ENCODE measurements at places on chromosomes 16 and 17. TPM values are rescaled to one million over a fixed set of nuclear protein-coding genes. Genes with fewer than 3 reads are reported as not detected.

The KCNJ12 gene
- total RNA-seq: 1.2 TPM

The VASN gene
- total RNA-seq: 217 TPM

The PPY gene
- not detected for total RNA-seq

The LAT gene
- total RNA-seq: 28.6 TPM

- no peak for DNase-seq
These were observed 31.7 kb downstream of the ABCC6 start for GRCh38 chr16:16191493-16192167.

- DNase-seq: no peak
These were observed 33.5 kb downstream of the CEP95 start for GRCh38 chr17:64540118-64540776.

- DNase-seq: no peak
These were observed 69.5 kb downstream of the CMIP start for GRCh38 chr16:81514041-81514559.

- no peak for DNase-seq
These were observed 9.8 kb upstream of the IL17C start for GRCh38 chr16:88628512-88628974.

DNA sequence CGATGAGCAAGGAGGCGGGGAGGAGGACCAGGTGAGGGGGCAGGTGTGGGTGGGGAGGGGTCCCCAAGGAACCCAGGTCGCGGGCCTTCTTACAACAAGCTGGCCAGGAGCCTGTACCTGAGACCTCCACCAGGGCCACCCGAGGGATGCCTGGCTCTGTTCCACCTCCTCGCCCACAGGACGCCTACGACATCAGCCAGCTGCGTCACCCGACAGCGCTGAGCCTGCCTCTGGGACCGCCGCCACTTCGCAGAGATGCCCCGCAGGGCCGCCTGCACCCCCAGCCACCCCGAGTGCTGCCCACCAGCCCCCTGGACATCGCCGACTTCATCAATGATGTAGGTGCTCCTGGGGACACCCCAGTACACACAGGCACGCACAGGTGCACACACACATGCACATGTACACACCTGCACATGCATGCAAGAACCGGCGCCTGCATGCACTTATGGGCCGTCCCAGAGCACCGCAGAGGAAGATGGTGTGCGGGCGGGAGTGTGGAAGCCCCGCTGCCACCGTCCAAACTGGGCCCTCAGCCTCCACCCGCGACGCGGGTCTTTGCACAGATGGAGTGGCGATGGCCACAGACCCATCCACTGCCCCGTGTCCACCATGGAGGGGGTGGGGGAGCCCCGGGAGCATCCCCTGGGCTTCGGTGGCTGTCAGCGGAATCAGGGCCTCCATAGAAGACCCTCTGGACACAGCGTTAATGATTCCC lies 6.6 kb downstream of the SLC22A31 start:
- no peak for DNase-seq

DNA sequence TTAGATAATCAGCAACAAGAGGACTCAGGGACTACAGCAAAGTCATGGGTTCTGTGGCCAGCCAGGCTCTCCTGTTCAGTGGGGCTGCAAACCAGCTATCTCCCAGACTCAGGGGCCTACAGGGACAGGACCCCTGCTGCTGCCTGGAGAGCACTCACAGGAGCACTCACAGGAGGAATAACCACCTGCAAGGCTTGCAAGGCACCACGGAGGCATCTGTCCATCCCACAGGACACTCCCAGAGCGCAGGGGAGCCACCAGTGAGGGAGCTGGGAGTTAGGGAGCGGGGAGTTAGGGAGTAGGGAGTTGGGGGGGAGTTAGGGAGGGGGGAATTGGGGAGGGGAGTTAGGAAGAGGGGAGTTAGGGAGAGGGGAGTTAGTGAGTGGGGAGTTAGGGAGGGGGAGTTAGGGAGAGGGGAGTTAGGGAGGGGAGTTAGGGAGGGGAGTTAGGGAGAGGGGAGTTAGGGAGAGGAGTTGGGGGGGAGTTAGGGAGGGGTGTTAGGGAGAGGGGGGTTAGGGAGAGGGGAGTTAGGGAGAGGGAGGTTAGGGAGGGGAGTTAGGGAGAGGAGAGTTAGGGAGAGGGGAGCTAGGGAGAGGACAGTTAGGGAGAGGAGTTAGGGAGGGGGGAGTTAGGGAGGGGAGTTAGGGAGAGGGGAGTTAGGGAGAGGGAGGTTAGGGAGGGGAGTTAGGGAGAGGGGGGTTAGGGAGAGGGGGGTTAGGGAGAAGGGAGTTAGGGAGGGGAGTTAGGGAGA lies 5.7 kb downstream of the CANT1 start:
- no peak for DNase-seq

Data from thoracic aorta (tissue), 2 donors.